ENCODE measurements at places on chromosomes 12 and 14. TPM values are rescaled to one million over a fixed set of nuclear protein-coding genes. Genes with fewer than 3 reads are reported as not detected.

PTPN11 gene
- 16.3 TPM for total RNA-seq

RBM19 gene
- 105 TPM for total RNA-seq

KIF26A gene
- 0.89 TPM for total RNA-seq

ALKBH1 gene
- 21.6 TPM for total RNA-seq

SYNDIG1L gene
- not detected for total RNA-seq

TOMM20L gene
- total RNA-seq = not detected

SIX6 gene
- total RNA-seq = not detected

AICDA gene
- not detected for total RNA-seq

KRT3 gene
- total RNA-seq = not detected

TAS2R19 gene
- total RNA-seq = not detected

OR6C2 gene
- not detected for total RNA-seq

FIGNL2 gene
- total RNA-seq = 1.4 TPM

CKAP4 gene
- 36.2 TPM for total RNA-seq

ESYT1 gene
- total RNA-seq = 23.3 TPM

KRT72 gene
- total RNA-seq = not detected

KLHDC1 gene
- 1.2 TPM for total RNA-seq

MIPOL1 gene
- 26.8 TPM for total RNA-seq

HEATR5A gene
- 38.8 TPM for total RNA-seq

SLC41A2 gene
- total RNA-seq = 181 TPM

SYCP3 gene
- not detected for total RNA-seq

CHGA gene
- total RNA-seq = 86.7 TPM

KSR2 gene
- not detected for total RNA-seq

MIP gene
- not detected for total RNA-seq

SLC6A15 gene
- not detected for total RNA-seq

TCL1B gene
- not detected for total RNA-seq

BICDL1 gene
- total RNA-seq = 68.7 TPM

PDZRN4 gene
- 19.8 TPM for total RNA-seq

KCNK10 gene
- 1.8 TPM for total RNA-seq

KCNC2 gene
- total RNA-seq = 0.37 TPM

NTS gene
- total RNA-seq = not detected

MAP1LC3B2 gene
- 1.3 TPM for total RNA-seq
